ENCODE measurements at places on chromosomes 5 and 9.

- no peak for DNase-seq
Measured at GRCh38 chr9:86563350-86563749, 209.1 kb upstream of the TUT7 start.

DNA sequence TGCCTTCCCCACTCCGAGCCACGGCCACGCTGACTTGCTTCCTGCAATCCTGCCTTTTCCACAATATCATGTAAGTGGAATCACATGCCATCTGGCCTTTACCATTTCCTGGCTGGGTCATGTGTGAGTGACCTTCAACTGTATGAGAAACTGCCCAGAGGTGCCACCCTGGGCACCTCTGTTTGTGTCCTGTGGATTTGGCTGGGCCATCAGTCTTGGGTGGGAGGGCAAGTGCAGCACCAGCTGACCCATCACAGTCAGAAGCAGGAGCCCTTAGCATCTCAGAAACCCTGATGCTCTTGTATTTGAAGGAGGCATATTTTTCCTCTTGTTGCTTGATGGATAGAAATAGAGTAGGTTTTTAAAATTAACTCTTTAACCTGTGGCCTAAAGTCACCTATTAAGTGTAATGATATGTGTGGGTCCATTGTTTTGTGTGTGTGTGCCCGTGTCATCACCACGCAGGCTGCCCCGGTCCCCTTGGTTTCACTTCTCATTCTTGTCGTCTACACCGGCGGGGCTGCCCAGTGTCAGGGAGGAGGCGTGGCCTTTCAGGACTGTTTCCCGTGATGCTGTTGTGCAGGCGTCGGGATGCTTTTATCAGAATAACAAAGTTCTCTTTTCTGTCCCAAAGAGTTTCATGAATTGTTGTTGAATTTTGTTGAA is 52.1 kb upstream of the CACNA1B start:
- DNase-seq: no peak

- no peak for DNase-seq
Measured at GRCh38 chr9:93049491-93049890, 9.0 kb upstream of the SUSD3 start.

DNA sequence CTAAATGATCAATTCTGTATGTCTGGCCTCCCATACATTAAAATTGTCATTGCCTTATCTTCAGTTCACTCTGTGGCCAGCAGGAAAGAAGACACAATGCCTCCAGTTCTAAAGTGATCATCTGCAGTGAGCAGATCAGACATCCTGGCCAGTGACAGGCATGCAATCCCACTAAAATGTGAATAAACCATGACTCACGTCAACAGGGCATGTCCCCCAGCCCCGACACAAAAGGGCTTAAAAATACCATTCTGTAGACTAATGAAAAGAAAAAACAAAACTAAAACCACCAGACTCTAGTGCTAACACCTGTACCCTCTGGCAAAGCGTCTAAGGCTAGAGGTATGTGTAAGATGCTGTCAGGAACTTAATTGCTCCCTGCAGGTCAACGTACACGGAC is 38.5 kb downstream of the DDX31 start:
- no peak for DNase-seq

DNA sequence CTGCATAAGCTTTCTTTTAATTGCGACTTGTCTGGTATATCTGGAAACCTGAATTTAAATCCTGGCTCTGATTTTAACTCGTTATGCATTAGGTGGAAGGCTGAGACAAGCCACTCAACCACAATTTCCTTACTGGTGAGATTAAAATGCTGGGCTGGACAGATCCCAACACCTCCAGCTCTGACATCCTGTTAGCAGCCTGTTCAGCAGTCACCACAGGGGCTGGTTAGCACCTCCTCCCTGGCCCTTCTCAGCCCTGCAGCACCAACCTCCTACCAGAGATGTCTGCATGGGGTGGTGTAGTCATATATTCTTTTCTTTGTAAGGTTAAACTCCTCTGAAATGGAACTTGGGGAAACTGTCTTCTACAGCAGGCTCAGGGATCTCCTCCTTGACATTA is 156.5 kb upstream of the NFIL3 start:
- DNase-seq: no peak

DNA sequence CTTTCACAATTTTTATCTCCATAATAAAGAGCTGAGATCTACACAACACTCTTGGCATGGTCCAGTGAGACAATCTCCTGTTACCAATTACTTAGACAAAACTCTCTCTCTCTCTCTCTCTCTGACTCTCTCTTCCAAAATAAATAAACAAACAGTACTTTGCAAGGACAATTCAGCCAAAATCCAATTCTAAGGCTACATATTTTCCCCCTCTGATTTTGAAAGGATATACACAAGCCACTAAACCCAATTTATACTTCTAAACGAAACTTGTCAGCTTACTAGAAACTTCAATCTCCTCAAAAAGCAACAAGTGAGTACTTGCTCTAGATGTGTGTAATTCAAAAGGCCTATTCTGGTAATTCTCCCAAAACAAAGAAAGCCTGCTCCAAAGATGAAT is 26.3 kb upstream of the TNPO1 start:
- no peak for DNase-seq

DNA sequence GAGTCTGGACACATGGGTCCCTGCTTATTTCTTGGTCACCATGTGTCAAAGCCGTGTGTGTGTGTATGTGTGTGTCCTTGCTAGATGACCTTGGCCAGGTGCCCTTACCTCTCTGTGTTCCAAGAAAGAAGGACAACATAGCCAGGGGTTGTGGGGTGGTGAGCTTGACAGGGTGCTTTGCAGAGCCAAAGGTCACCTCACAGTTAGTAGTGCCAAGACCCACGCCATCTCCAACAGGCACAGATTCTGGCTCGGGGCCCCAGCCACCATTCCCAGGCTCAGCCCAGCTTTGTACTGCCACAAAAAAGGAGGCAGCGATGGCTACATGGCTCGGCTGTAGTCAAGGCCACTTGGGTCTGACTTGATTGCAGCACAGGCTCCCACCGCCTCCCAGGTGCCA is 39.5 kb downstream of the CXXC5 start:
- DNase-seq: no peak

- no peak for DNase-seq
Measured at GRCh38 chr5:65986050-65986451, 59.7 kb downstream of the ERBIN start.

DNA sequence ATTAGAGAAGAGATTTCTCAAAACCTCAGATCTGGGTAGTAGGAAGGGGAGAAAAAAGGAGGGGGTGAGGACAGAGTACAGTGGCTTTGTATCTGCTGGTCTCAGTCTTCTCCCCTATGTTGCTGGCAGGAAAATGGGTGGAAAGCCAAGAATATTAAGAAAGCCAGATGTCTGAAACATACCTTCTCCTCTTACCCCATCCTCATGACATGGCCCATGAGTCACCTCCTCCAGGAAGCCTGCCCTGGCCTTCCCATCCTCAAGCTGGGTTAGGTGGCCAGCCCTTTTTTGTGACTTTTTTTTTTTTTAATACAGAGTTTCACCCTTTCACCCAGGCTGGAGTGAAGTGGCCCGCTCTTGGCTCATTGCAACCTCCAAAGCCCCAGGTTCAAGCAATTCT is 61.8 kb downstream of the ABCA1 start:
- no peak for DNase-seq

GRCh38 chr9:69299315-69299714 is 25.7 kb upstream of the ENTREP1 start:
- no peak for DNase-seq
